ENCODE measurements at places on chromosomes 13 and 19. TPM values are rescaled to one million over a fixed set of nuclear protein-coding genes. Genes with fewer than 3 reads are reported as not detected.

Gene STOML3
- not detected for total RNA-seq

Gene NLRP9
- total RNA-seq: not detected

Gene SLC5A5
- 0.35 TPM for total RNA-seq

Gene ZNF99
- total RNA-seq: not detected

Gene CDX2
- 1.2 TPM for total RNA-seq

Gene GRK1
- not detected for total RNA-seq

Measured in A549 treated with GW870086 at 1 μM for 4 hours (cell line).